Omental fat pad (tissue), 4 donors: ENCODE measurements at places on chromosomes 6 and 20.
A peak's percentile ranks its signal among the peaks of the same experiment; 100 is the strongest.

DNA sequence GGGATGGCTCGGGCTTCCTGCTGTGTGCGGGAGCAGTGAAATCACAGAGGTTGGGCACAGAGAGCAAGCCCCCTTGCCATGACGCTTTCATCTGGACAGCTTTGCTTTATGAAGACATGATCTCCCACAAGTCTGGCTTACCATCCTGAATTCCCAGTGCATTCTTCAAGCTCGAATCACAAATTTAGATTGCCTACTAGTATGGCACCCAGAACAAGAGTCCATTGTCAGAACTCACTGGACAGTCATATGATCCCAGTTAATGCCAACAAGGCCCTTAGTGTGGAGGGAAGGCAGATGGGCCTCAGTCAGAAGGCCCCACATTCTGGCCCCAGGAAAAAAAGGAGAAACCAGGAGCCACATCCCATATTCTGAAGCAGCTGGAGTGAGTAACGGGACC is 147.3 kb upstream of the FOXQ1 start:
- DNase-seq = no peak

- no peak for DNase-seq
These were observed 23.7 kb downstream of the BACH2 start for GRCh38 chr6:90272895-90273294.

GRCh38 chr20:46767127-46767761 is 57.8 kb downstream of the SLC2A10 start:
- no peak for DNase-seq

DNA sequence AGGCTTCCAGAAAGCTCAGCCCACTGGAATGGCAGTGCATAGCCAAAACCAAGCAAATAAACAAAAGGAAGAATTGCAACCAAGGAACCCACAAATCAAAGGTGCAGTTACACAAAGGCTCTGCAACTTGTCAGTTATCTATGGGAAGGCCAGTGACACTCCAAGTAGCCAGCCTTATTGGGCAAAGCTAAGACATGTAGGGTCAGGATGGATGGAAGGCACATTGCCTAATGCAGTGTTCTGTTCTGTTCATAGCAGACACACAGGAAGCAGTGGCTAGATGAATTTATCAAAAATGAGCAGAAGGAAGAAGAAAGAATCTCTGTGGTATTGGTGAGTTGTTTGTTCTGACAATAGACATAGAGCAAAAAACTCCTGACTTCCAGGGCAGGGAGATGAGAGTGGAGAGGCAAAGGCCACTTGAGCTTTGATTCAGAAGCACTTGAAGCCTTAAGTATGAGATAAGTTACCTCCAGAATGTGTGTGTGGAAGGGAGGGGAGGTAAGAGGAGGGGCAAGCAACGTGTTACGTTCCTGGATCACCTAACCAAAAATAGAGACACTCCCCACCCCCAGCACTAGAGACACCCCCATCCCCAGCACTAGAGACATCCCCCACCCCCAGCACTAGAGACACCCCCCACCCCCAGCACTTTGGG is 57.9 kb upstream of the AKAP12 start:
- DNase-seq = no peak

DNA sequence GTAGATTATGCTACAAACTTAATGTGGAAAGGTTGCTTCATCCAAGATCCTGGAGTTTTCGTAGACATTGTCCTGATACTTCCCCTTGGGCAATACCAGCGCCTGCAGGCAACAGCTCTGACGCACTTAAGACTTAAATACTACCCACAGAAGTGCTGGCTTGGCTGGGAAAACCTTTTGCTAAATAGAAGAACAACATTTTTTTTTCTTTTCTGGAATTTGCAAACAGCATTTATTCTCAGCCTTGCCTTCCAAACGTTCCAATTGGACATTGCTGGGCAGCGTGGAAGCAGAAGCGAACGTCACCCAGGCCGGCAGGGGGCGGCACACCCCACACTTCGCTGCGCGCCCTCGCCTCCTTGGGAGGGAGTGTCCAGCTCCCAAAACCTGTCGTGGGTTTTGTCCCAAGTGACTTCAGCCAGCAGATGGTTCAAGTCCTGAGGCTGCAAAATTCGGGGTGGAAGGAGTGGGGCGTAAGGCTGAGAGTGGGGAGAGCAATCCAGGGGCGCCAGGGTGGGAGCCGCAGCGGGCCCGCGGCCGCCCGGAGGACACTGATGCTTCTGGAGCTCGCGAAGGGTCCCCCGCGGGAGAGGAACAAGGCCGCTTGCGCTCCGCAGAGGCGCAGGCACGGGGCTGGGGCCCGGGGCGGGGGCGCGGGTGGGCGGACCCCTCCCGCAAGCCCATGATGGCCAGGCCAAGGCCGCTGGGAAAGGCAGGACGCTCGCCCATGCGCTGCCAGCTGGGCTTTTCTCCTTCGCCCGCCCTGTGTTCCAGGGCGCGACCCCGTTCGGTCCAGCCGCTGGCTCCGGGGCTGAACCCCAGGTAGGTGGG is 60.8 kb upstream of the MAP3K4 start:
- peak; percentile 49 for DNase-seq

DNA sequence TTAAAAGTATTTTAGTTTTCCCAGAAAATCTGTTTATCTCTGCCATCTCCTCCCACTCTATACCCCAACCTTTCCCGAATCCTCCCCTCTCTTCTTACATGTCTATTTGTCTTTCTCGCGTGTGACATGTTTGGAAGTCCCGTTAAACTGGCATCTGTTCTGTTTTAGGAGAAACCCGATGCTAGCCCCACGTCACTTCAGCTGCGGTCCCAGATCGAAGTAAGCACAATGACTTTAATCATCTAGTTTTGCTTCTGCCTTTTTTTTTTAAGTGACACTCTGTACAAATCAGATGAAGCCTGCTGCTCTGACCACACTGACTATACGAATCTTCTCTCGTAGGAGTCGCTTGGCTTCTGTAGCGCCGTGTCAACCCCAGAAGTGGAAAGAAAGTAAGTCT is 97.4 kb downstream of the SASH1 start:
- DNase-seq = no peak

GRCh38 chr6:141521440-141521839 is 611.3 kb upstream of the GJE1 start:
- no peak for DNase-seq

- no peak for DNase-seq
These were observed 291.1 kb downstream of the ADGRG6 start for GRCh38 chr6:142592876-142593275.

DNA sequence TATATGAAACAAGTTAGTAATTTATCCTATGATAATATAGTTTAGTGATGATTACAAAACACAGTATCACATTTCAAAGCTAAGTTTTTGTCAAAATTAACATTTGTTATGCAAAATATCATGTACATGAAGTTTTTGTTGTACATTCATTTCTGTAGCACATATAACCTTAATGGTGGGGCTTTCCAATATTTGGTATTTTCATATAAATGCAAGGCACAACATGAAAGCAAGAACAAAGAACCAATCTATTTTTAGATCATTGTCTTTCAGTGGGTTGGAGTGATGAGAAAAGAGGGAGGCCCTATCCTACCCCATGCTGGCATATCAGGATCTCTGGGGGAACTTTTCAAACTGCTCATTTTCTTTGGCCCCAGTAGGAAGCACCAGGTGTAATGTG is 53.4 kb downstream of the FAM83B start:
- DNase-seq = no peak

DNA sequence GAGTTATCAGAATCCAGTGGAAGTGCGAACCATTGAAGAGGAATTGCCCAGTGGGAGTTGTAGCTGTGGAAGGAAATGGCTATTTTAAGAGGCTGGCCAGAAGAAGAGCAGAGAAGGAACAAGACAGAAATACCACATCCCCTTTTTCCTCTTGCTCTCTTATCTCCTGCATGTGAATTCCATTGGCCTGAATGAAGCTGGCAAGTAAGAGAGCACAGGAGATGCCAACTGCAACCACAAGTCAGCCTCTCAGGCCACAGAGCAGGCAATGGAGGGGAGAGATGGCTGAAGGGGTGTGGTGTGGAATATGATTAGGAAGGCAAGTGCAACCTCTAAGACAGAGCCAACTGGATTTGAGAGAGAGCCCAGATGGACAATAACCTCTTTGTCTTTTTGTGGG is 362.7 kb upstream of the IMPG1 start:
- DNase-seq = no peak

DNA sequence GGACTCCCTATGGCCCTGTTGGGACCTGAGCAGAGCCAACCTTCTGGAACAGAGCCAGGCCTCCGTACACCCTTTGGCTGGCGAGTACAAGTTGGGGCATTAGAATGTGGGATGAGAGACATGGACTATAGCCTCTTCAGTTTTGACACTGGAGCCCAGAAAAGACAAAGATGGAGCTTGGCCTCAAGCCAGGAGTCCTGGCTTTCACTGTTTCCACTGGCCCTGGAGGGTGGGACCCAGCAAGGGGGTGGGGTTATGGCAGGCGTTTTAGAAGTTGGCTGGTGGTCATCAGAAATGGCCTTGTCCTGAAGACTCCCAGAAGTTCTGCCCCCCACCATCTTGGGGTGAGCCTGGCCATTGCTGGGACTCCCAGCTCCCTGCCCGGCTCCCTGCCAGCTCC is 21.8 kb downstream of the ITPR3 start:
- DNase-seq = no peak

DNA sequence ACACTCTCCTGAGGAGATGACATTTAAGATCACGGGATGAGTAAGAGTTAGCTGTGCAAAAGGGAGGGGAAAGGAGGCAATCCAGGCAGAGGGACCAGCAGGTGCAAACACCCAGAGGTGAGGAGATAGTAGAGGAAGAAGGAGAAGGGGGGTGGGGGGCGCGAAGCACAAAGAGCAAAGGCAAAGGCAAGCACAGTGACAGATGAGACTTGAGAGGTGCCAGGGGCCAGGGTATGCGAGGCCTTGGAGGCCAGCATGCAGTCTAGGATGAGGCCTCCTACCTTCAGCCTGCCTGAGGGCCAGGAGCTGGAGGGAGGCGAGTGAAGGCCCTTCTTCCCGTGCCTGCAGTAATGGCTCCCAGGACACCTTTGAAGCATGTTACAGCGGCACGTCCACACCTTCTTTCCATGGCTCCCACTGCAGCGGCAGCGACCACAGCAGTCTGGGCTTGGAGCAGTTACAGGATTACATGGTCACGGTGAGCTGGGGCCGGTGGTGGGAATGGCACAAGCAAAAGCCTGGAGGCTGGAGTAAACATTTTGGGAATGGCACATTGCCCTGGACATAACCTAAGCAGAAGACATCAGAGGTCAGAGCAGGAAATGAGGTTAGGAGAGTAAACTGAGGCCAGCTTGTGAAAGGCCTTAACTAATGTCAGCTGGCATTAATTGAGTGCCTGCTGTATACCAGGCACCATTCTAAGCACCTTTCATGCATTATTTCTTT is 18.6 kb downstream of the CCM2L start:
- no peak for DNase-seq
